T follicular helper cell (primary cell): ENCODE measurements at places on chromosomes 12 and 14.
A peak's percentile ranks its signal among the peaks of the same experiment; 100 is the strongest.

DNA sequence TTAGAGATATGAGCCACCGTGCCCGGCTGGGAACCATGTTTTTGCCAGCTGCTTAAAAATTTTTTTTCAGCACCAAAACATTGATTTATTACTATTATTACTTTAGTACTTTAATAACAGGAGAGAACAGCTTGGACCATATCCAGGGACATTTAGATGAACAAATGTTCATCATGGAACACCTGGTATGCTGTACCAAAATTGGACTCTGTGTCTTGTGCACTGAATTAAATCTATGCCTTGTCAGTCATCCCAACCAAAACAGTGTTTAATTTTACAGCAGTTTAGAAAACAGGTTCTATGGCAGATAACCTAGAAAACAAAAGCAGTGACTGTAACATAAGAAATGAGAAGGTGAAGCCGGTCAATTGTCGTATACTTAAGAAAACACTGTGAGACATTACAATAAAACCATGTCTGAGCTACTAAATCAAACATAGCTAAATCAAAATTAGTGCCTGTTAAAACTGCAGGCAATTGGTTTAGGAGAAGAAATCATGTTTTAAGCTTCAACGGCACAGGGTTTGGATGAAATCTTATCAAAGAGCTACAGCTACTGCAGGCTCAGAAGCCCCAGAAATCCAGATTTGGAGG lies 58.2 kb upstream of the PYGL start:
- no peak for DNase-seq

DNA sequence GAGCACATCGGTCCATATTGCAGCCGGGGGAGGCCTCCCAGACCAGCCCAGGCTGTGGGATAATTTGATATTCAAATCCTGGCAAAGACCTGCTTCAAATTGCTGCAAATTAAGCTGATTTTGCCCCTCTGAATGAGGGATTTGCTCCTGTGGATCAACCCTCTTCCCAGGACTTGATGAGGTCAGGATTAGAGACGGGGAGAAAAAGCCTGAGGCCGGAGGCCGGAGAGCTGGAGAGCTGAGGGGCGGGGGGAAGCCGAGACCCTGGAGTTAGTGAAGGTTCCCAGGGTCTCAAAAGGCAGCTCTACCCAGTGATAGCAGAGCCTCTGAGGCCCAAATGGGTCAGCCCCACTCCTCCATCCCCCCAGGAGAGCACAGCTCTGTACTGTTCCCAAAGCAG lies 17.5 kb upstream of the VSX2 start:
- DNase-seq: no peak

DNA sequence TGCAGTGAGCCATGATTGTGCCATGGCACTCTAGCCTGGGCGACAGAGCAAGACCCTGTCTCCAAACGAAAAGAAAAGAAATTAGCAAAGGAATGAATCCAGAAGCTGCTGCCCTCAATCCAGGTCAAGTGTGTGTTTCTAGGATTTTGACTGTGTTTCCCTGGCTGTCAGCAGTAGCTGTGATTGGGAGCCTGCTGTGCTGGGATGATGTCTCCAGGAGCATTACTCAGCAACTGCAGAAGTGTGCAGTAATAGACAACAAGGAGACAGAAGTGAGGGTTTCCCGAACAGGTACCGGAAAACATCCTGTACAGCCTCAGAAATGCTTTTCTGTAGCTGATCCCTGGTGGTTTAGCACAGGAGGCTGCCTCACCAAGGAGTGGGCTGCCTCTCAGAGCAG lies 492.5 kb downstream of the FUT8 start:
- no peak for DNase-seq

DNA sequence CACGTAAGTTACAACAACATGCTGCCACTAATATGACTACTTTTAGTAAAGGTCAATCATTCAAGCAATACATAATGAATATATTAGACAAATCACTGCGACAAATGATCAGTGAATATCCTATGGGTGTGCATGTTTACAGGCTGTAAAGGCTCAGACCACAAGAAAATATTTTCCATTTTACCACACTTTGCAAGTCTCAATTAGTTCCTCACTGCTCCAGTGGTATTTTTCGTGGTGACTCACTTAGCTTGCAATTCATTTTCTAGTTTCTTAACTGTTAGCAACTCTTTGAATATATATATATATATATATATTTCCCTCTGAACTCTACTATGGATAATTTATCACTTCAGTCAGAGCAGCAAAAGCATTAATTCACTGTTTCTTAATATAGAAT lies 96.9 kb downstream of the EML5 start:
- DNase-seq: no peak

DNA sequence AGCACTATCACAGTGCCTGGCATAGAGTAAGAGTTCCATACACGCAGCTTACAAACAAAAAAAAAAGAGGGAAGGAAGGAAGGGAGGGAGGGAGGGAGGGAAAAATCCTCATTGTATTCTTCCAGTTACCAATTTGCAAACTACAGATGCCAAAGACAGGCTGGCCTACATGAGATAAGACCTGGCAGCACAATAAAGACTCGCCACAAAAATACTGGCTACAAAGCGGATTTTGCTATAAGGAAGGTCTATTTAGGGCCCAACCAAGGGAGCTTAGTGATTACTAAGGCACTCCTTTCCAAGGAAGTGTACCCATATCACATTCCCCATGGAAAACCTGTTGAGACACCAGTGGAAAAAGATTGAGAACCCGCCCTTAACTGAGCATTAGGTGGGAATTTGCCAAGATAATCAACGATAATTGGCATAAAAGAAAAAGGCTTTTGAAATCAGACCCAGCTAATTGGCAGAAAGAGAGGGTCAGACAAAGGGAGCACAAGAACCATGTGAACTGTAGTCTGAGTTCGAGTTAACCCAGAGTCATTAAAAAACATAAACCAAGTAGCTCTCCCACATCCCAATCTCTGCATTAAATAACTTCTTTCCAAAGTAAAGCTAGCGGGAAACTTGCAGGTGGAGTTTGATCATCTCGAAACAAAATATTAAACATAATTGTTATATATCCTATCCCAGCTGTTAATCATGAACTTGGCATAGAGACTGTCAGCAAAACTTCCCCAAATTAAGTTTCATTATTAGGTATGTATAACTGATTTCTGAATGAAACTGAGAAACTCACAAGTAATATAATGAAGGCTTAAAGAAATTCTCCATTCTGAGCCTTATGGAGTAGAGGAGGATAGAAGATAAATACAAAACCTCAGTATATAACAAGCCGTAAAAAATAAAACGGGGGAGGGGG lies 50.1 kb downstream of the PHLDA1 start:
- no peak for DNase-seq

GRCh38 chr12:101475751-101476305 lies 692 bp downstream of the SPIC start:
- DNase-seq: no peak

- DNase-seq: no peak
Observed at GRCh38 chr12:5071496-5071895, 27.8 kb downstream of the KCNA5 start.

- DNase-seq: no peak
Observed at GRCh38 chr14:95759941-95760340, 46.0 kb upstream of the TCL1A start.

- peak; percentile 9 for DNase-seq
Observed at GRCh38 chr12:31832740-31833729, 104.2 kb upstream of the AMN1 start.

GRCh38 chr12:6205761-6206160 lies 5.6 kb downstream of the CD9 start:
- DNase-seq: no peak
